ENCODE measurements at places on chromosomes 11 and 22.

DNA sequence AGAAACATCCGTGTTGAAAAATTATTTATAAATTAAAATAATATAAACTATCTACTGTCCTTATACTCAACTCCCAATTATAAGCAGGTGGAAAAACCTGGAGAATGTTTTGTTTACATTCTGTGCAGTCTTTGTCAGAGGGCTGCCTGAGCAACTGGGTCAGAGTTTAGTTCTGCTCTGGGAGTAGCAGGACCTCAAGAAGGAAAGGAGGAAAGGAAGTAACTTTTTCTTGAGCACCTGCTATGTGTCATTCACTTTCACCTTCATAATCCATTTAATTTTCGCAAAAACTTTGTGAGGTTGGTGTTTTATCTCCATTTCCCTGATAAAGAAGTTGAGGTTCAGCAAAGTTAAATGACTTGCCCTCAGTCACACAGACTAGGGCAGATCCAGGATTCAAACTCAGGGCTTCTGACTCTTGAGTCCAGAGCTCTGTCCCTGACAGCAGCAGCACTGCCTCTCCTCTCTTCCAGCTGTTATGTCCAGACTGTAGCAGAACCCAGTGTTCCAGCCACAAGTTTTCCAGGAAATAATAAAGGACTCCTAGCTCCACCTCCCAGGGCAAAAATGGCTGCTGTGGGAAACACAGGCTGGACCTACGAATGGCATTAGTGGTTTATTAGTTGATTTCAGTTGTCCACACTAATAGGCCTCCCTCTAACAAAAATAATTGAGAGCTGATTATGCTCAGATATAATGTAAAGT lies 6.4 kb downstream of the CD3E start:
- no peak for DNase-seq

- peak; percentile 31 for DNase-seq
Observed at GRCh38 chr22:42375982-42376381, 56.2 kb downstream of the NFAM1 start.

DNA sequence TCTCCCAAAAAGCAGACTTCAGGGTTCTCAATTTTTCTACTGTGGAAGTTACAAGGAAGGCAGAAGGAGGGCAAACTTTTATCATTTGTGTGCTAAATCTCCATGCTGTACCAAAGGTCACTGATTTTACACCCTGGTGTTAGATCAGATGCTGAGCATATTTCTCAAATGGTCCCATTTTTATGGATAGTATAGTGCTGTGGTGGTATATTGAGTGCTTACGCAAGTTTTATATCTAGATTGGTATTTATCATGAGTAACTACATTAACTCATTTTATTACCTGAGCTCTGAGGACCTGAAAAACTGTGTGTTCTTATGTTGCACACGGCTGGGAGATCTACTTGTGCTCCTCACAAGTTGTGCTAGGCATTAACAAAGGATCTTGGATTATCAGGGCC lies 75.1 kb downstream of the PRR5L start:
- DNase-seq: no peak

- no peak for DNase-seq
Observed at GRCh38 chr22:30856741-30857502, 111.7 kb downstream of the MORC2 start.

DNA sequence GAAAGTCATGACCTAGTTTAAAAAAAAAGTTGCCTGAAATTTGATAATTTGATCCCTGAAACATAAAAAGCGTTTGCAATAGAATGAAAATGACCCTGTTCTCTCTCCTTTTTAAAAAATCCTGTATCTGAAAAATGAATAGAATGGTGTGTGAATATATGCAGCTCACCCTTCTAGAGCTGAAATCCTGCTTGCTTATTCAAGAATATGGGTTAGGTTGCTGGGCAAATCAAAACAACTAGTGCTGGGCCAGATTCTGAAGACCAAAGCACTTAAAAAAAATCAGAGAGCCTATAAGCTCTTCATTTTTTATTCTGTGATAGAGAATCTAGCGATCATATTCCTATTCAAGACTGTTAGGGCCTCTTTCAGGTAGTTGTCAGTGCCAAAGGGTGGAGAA lies 131.6 kb downstream of the MPPED2 start:
- no peak for DNase-seq
